ENCODE measurements at places on chromosomes 7 and 10. TPM values are rescaled to one million over a fixed set of nuclear protein-coding genes. Genes with fewer than 3 reads are reported as not detected.
A peak's percentile ranks its signal among the peaks of the same experiment; 100 is the strongest.

Gene SYNPO2L
- not detected for total RNA-seq

DNA sequence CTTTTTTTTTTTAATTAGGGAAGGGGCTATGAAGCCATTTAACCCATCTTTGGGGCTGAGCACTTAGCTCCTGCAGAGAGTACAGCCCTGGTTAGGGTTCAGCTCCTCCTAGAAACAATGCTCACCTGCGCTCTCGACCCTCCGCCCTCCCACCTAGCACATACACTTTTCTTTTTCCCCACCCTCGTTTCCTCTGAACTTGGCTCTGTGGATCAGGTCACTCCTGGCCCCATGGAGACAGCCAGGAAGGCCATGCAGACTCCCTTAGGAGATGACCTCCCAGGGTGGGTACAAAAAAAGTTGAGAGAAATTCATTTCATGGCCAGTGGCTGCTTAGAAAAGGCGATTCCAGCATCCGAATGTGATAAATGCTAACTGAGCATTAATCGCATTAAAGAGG lies 15.8 kb downstream of the PAX2 start:
- H3K27ac ChIP-seq, result no peak overlapping the region
- no peaks in the 10 kb centered on the region for H3K27me3 ChIP-seq
- H3K36me3 ChIP-seq, result no peaks in the 10 kb centered on the region
- DNase-seq, result no peak
- no peaks in the 10 kb centered on the region for H3K4me1 ChIP-seq

DNA sequence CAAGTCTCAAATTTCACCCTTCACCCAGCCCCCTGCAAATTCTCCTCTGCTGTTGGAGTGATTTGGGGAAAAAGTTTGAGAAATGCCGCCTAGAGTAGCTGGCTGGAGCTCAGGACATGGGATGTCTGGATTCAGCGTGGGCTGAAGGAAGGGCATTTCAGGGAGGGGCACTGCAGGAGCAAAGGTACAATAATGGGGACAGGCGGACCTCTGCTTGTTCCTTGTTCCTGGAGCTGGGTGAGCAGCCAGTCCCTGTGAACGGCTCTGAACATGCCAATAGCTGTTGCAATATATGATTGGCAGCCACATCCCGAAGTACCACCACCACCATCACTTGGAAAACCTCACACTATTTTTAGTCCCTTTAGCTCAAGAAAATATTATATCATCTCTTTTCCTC lies 23.4 kb downstream of the ADRA2A start:
- no peak overlapping the region for H3K4me3 ChIP-seq
- peak; percentile 37 for DNase-seq
- no peaks in the 10 kb centered on the region for H3K27me3 ChIP-seq

DNA sequence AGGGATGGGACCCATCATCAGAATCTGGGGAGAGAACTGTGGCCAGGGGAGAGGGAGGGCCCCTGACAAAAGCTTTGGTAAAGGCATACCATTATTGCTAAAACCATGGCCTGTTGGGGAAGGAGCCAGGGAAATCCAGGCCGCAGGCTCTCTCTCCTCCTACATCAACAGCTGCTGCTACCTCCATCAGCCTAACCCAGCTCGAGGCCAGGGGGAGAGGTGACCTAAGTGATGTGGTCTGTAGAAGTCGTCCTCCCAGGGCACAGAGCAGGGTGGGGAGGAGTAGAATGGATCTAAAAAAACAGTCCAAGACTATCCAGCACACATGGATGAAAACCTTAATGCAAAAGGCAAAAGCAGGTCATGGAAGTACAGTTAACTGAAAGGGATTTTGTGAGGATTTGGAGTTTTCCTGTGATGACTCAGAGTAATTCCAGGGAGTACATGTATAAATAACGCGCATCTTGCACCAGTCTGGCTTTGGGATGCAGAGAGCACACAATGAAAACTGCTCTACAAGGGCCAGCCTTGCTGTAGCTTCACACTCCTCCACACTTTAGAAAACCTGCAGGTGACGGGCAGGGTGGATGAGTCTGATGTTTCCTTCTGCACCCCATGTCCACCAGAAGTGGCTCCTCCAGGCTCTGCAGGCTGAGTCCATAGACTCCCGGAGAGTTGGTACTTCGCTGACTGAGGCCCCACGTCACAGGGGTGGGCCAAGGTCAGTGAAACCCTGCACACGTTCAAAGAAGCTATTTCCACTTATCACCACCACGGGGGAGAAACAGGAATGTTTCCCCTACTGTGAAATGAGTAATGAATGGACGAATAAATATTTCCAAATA lies 38.5 kb upstream of the MSMB start:
- no peak overlapping the region for H3K27ac ChIP-seq
- no peaks in the 10 kb centered on the region for H3K27me3 ChIP-seq
- DNase-seq, result no peak

Gene WNT8B
- total RNA-seq, result not detected

DNA sequence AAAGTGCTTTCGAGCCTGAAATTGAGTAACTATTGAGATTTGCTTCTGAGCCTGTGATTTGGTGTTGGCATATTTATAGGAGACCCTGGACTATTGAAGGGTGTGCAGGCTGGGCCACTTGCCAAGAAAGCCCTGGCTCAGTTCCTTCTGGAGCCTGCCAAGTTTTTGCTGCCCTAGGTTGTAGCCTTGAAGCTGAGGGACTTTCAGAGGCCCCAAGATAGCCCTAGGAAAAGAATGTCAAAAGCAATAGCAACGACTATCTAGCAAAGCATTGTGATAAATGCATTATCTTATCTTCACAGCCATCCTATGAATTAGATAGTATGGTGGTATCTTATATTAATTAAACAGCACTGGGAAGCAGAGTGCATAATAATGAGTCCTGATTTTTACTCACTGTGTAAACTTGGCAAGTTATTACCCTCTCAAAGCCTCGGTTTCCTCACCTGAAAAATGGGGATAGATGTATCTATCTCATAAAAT lies 473.7 kb upstream of the PODXL start:
- no peak for DNase-seq
- no peaks in the 10 kb centered on the region for H3K36me3 ChIP-seq
- H3K27ac ChIP-seq, result peak overlapping the region; percentile 41
- H3K27me3 ChIP-seq, result no peaks in the 10 kb centered on the region
- no peak overlapping the region for H3K4me3 ChIP-seq
- peaks cover 15% of the 10 kb centered on the region for H3K4me1 ChIP-seq

Gene VIPR2
- 16.4 TPM for total RNA-seq

- H3K4me3 ChIP-seq, result no peak overlapping the region
- H3K27ac ChIP-seq, result no peak overlapping the region
- H3K36me3 ChIP-seq, result no peaks in the 10 kb centered on the region
- no peak for DNase-seq
Observed at GRCh38 chr10:129394518-129395328, 72.3 kb upstream of the MGMT start.

Gene CLCN1
- total RNA-seq, result not detected

DNA sequence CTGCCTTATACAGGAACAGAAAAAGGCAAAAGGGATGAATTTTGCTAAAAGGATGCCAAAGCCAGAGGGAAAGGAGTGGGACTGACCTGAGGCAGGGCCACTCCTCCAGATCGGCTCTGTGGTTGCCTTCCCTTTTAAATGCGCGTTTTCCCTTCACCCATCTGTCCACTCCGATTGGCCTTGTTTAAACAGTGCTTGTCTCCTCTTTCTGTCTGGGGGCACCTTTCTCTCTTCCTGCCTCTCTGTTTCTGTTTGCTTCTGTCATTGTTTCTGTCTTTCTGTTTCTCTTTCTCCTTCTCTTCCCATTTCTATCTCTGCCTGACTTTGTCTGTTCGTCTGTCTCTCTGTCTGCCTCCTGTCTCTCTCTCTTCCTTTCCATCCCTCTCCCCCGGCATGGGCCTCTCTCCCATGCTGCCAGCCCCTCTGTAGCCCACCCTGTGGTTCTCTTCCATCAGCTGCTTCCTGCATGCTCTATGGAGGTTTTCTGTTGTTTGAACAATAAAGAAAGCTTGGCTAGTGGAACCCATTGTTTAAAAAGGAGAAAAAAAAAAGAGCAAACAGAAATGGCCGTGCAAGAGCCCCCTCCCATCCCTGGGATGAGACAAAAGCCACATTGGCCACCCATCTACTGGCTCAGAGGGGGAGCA lies 29.5 kb upstream of the HSPB1 start:
- H3K4me1 ChIP-seq, result no peaks in the 10 kb centered on the region
- H3K36me3 ChIP-seq, result no peaks in the 10 kb centered on the region
- no peak overlapping the region for H3K4me3 ChIP-seq
- no peak overlapping the region for H3K27ac ChIP-seq

DNA sequence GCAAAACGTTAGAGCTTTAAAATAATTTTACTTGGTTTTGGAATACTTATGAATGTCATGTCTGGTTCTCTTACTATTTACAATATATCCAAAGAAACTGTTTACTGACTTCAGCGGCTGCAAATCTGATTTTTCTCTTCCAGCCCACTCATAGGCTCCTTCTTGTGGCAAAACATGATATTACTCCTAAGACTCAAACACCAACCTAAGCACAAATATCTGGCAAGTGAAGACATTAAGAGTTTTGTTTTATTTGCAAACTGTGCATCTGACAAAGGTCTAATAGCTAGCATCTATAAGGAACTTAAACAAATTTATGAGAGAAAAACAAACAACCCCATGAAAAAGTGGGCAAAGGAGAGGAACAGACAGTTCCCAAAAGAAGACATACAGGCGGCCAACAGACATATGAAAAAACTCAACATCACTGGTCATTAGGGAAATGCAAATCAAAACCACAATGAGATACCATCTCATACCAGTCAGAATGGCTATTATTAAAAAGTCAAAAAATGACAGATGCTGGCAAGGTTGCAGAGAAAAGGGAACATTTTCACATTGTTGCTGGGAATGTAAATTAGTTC lies 20.3 kb upstream of the GJC3 start:
- H3K4me3 ChIP-seq, result no peak overlapping the region
- H3K4me1 ChIP-seq, result no peaks in the 10 kb centered on the region
- no peak for DNase-seq
- no peaks in the 10 kb centered on the region for H3K27me3 ChIP-seq
- no peak overlapping the region for H3K27ac ChIP-seq
- H3K36me3 ChIP-seq, result no peaks in the 10 kb centered on the region

DNA sequence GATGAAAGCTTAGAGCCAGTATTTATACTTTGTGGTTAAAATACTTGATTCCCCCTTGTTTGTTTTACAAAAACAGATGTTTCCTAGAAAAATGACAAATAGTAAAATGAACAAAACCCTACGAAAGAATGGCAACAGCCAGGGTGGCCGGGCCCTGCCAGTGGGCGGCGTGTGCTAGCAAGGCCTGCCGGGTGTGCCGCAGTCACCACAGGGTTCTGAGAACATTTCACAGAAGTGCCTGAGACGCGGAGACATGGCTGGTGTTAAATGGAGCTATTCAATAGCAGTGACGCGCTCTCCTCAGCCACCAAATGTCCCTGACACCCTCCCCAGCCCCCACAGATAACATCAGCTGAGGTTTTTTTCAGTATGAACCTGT lies 14.5 kb downstream of the GPR146 start:
- H3K27me3 ChIP-seq, result no peaks in the 10 kb centered on the region
- peaks cover 41% of the 10 kb centered on the region for H3K4me1 ChIP-seq
- DNase-seq, result no peak
- H3K36me3 ChIP-seq, result no peaks in the 10 kb centered on the region
- peak overlapping the region; percentile 60 for H3K27ac ChIP-seq
